Progenitor cell of endocrine pancreas (in vitro differentiated cells): ENCODE measurements at places on chromosomes 6 and 20. TPM values are rescaled to one million over a fixed set of nuclear protein-coding genes. Genes with fewer than 3 reads are reported as not detected.

GRCh38 chr6:168007592-168008338 lies 10.3 kb downstream of the KIF25 start:
- no peak for DNase-seq

DNA sequence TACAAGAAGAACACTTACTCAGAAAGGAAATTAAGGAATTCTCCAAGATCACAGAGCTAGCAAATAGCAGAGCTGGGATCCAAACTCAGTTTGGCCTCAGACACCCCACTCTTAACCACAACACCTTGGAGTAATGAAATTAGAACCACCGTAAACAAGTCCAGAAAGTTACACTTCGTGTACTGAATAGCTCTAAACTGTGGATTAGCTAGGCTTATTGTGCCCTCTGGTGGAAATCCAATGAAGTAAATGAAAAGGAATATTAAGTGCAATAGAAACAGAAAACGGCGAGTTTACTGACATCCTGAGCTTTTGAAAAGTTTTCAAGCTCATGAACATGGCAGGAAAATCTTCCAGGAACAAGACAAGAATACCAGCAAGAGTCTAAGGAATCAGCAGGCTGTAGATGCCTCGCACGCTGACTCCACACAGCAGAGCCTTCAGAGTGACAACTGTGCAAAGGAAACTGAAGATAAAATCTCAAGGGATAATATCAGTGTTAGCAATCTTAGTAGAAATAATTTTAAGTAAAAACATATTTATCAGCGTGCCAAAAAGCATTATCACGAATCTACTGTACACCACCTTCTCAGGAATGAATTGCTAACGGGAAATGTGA lies 34.6 kb downstream of the FBXO5 start:
- no peak for DNase-seq

Gene EYS
- total RNA-seq = 0.44 and 0.46 TPM in 2 replicates

Gene SLC32A1
- not detected in 2 replicates for total RNA-seq

Gene DEF6
- 5.7 and 5.9 TPM in 2 replicates for total RNA-seq

Gene ZNF165
- 9.7 TPM in 2 replicates for total RNA-seq
